PC-3 (cell line): ENCODE measurements at places on chromosomes 2 and 18. TPM values are rescaled to one million over a fixed set of nuclear protein-coding genes. Genes with fewer than 3 reads are reported as not detected.

Gene BOK
- total RNA-seq: 30.2 and 39.3 TPM in 2 replicates

DNA sequence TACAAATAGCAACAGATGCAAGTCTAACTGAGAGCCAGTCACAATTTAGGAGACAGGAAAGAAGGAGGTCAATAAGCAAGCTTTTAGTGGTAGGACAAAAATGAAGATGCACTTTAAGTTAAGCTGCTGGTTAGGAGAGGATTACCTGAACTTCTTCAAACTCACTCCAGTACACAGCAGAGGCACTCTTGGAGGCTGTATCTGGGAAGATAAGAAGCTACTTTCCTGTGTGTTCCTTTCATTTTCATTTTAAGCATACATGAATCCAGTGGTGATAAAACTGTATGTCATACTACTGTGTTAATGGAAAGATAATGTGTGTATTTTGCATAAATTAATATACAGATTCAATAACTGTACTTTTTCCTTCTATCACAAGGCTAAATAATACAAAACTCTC is 49.6 kb downstream of the HYCC2 start:
- no peak for DNase-seq

Gene POTEF
- not detected in 2 replicates for total RNA-seq

DNA sequence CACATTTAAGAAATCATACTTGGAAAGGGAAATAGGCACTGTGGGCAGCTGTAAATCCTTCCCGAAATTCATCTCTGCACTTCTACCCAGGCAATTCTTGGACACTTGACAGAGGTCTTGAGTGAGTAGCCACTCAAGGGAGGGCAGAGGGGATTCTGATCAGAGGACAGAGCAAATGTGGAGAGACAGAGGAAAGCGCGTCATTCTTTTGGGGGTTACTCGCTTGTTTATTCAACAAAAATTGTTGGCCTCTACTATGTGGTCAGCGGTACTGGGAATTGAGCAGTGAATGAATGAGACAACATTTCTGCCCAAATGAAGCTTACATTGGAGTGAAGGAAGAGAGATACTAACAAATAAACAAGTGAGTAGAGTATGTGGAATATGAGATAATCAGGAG is 41.4 kb upstream of the YES1 start:
- DNase-seq: no peak

GRCh38 chr2:211854832-211855231 is 683.8 kb downstream of the ERBB4 start:
- DNase-seq: no peak

DNA sequence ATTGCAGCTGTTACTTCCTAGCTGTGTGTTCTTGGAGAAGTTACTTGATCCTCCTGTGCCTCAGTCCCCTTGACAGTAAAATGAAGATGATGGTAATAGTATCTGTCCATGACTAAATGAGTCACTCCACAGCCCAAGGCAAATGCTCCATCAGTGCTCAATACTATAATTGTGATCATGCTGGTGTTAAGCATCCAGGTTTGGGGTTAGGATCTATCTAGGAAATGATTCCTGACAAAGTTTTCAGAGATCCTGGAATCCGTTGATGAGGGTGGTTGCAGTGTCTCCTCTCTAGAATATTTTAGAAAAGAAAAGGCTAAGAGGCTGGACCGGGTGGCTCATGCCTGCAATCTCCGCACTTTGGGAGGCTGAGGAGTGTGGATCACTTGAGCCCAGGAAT is 2.7 kb upstream of the PRELID3A start:
- no peak for DNase-seq

DNA sequence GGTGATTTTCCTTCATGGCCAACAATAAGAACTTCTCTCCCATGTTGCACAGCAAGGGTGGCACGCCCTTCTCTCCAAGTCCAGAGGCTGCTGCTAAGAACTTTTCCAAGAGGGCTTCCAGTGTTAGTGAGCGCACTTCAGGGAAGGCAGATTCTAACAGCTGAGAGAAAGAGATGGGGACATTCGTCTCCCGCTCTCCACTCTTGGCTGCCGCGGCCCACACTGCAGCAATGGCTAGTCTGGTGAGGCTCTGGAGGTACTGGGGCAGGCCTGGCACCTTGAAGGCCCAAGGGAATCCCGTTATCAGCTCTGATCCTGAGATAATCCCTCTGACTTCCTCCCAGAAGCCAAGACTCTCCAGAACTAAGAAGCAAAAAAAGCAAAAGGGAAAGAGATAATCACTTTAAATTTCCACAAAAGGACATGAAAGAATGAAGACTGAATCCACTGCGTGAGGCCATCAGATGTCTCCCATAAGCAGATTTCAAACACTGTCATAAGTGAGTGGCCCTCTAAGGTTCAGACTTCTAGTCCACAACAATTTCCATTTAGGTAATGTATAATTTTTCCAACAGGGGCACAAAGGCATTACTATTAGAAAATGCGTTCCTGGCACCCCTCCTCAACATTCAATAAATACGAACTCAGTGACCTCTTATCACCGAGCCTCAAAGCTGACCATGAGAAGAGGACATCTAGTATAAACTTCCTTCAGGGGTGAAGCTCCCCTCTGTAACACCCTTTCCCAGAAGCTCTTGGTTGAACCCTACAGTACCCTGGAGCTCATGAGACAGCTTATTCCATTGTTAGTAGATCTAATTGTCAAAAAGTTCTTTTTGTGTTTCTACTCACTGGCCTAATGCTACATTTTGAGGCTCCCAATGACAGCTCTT is 66.7 kb upstream of the ZFP36L2 start:
- no peak for DNase-seq

Gene ELMOD3
- total RNA-seq: 16.7 and 19.0 TPM in 2 replicates
